ENCODE measurements at places on chromosomes 2 and 18.

DNA sequence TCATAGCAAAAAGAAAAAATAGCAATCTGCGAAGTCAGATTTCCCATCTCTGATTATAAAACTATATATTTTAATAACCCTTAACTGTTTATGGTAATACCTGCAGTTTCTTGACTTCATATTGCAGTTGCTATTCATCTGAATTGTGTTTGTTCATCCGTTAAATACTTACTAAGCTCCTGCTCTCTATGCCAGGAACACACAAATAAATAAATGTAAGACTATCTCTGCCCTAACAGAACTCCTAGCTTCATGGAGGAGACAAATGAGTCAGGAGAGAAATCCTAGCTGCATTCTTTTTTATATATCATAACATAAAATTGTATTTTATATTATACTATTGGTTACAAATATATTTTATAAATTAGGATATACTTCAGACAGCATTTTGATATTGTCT is 61.2 kb downstream of the MALT1 start:
- no peak for DNase-seq

GRCh38 chr2:235842941-235843340 is 325.2 kb downstream of the GBX2 start:
- DNase-seq, result no peak

DNA sequence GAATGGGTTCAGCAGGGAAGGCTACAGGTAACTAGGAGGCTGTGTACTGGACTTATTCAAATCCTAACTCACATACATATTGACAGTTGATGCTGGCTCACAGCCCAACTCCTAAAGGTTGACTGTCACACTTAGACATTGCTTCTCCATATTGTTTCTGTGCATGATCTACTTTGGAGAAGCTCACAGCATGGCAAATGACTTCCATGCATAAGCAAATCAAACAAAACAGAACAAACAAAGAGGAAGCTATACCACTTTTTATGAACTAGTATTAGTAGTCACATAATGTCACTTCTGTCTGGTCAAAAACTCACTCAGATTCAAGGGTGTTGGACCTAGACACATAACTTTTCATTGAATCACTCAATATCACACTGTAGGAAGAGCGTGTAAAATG is 43.8 kb upstream of the CDH19 start:
- DNase-seq, result no peak

DNA sequence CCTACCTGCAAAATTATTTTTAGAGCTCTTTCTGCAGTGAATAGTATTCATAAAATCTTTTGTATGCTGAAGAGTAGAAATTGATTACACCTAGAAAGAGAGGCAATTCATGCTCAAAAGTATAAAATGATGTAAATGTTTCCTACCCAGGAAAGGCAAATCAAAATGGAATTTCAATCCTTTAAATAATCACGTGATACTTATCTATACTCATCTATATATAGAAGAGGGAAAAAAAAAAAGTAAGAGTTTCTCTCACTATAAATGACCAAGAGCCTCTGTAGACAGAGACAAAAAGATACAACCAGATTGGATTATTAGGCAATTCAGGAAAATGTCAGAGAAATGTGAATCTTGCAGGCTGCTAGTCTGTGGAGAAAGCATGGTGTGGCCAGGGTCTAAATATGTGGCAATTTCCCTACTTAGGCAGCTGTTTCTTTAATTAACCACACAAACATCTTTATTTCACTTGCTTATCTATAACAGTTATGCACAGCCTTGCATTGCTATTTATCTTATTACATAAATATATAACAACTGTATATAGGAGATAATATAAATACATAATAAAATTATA is 39.5 kb downstream of the METTL8 start:
- DNase-seq, result no peak

DNA sequence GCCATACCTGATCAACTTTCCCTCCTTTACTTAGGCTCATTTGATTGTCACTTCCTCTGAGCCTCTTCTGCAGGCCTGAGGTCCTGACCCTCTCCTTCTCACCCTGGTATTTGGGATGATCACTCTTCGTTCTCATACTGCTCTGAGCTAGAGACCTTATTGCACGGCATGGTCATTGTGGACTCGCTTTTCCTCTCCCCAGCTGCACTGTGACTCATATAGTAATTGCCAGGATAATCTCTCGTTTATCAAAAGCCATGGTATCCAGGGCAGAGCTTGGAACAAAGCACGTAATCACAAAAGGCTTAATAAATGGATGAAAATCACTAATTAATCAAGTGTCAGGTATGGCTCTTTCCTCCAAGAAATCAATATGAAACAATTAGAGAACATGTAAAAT is 40.9 kb upstream of the TRIB2 start:
- no peak for DNase-seq

DNA sequence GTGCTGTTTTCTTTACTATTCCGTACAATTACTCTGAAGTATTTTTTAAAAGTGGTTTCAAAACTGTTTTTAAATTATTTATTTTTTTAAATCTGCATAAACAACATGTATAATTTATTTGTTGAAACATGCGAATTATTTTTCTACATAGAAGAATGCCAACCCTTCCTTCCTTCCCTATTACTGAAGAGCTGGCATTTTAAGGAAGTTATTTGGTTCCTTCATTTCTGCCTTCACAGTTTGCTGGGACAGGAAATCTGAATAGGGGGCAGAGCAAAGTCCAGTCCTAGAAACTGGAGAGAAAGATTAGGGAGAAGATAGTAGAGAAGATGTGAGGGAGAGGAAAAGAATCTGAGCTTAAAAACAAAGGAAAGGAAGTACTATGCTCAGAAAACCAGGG is 146.7 kb upstream of the ACVR2A start:
- no peak for DNase-seq

DNA sequence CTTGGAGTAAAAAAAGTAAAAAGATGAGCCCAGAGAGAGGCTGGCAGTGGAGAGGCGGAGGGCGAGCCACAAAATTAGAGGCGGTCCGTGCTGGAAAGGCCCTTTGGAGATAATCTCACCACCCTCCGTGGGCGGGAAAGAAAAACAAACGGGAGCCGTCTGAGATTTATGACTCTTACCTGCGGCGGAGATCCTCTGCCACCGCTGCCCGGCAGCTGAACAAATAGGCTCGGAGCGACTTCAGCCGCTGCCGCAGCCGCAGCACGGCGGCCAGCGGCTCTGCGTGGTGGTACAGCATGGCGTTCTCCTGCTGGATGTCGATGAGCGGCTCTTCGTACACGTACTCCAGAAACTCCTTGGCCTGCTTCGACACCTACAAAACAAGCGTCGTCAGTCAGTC is 94.6 kb downstream of the PLEKHM3 start:
- DNase-seq, result no peak

- no peak for DNase-seq
Measured at GRCh38 chr18:63164396-63164795, 155.2 kb downstream of the BCL2 start.

DNA sequence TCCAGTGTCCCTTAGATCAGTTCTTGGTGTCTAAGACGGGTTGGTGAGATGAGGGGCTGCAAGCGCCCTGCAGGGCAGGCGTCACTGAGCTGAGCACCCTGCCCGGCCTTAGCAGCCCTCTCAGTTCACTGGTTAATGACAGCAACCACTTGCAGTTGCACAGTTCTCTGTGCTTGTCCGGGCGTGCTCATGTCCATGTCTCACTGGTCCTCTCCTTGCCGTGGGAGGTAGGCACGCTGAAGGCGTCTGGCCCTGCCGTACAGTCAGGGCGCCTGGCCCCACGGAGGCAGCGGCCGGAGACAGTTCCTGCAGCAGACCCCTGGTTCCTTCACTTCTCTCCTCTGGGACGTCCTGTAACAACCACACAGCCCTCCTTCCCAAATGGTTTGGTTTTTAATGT is 75.3 kb downstream of the ARHGEF4 start:
- no peak for DNase-seq

Measured in Jurkat, Clone E6-1 (cell line).